Stimulated activated CD4-positive, alpha-beta T cell treated with anti-CD3 and anti-CD28 coated beads, Interleukin-1b, Interleukin-23, amount 100 ng/mL, for 1 hour (primary cell): ENCODE measurements at places on chromosomes 4 and X.

GRCh38 chr4:182832352-182833120 is 84.7 kb downstream of the DCTD start:
- DNase-seq = no peak

GRCh38 chrX:94914235-94914634 is 1240.2 kb downstream of the FAM133A start:
- DNase-seq = no peak

- no peak for DNase-seq
Observed at GRCh38 chr4:153722036-153722435, 37.8 kb downstream of the RNF175 start.

DNA sequence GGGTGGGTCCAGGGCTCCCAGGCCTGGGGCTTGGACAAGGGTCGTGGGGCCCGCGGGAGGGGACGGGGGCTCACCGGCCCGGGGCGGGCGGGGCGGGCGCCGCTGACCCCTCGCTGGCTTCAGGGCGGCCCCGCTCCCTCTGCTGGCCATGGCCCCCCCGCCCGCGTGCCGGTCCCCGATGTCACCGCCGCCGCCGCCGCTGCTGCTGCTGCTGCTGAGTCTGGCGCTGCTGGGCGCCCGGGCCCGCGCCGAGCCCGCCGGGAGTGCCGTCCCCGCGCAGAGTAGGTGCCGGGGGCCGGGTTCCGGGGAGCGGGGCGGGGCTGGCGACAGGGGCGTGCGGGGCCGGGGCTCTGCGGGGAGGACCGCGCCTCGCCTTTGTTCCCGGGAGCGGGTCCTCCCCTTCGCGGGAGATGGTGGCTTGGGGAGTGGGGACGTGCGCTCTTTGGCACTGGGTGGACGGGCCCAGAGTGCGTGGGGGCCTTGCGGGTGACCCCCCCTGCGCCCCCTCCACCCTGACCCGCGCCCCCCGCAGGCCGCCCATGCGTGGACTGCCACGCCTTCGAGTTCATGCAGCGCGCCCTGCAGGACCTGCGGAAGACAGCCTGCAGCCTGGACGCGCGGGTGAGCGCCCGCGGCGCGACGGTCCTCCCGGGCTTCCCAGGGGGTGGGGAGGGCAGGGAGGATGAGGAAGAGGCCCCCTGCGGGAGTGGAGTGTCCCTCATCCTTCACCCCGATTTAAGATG is 16.8 kb upstream of the NAT8L start:
- DNase-seq = no peak

GRCh38 chr4:40280586-40280985 is 54.5 kb upstream of the CHRNA9 start:
- no peak for DNase-seq

DNA sequence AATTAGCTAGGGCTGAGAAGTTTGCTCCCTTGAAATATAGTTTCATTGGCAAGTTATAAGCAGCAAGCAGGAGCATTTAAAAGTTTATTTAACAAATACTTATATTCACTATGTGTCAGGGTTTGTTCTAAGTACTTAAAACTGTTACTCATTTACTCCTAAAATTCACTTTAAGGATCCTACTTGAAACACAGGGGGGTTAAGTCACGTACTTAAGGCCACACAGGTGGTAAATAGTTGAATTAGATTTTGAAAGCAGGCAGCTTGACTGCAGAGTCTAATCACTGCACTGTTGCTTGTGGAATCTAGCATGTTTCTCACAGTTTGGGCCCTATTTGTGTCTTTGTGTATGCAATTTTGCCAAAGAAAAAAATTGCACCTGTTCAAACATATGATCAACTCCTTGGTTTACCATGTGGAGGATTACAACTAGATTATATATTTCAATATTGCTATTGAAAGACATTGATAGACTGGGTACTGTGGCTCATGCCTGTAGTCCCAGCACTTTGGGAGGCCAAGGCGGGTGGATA is 7.6 kb downstream of the SGMS2 start:
- no peak for DNase-seq

DNA sequence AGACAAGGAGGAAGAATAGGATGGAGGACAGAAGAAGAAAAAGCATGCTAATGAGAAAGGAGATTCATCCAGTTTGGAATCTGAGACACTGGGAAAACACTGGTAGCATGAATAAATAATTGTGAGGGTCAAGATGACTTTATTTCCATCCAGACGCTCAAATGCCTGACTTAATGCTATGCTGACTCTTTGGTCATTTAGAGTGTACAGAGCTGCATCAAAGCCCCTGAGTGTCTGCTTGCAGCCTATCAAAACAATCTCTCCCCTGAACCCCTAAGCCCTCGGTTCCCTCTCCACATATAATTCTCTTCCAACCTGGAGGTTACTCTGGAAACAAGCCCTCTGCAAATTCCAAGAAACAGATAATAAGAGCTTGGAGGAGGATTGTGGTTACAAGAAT is 208.8 kb downstream of the MAGEB17 start:
- no peak for DNase-seq

GRCh38 chrX:70046978-70047377 is 2.8 kb downstream of the AWAT2 start:
- no peak for DNase-seq

- no peak for DNase-seq
Observed at GRCh38 chrX:139933904-139934303, 1.1 kb upstream of the ATP11C start.
